ENCODE measurements at places on chromosomes 1 and 21.
A peak's percentile ranks its signal among the peaks of the same experiment; 100 is the strongest.

GRCh38 chr1:3071565-3072390 lies 2.8 kb downstream of the PRDM16 start:
- DNase-seq: no peak

DNA sequence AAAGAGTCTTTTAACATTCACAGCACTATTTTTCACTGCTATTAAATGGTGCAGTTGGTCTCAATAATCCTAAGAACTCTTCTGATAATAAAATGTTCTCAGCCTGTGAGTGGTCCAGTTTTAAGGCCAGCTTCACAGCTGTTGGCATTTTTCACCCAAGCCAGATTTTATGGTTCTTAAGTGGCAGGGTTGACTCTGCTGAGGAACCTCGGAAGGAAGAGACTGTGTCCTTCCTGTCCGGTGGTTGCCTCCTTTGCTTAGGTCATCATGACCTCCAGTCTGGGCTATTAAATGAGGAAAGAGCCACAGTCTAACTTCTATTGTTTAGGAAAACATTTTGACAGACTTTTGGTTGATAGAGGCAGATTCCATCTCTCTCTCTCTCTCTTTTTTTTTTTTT lies 112.5 kb upstream of the SERBP1 start:
- DNase-seq: no peak

DNA sequence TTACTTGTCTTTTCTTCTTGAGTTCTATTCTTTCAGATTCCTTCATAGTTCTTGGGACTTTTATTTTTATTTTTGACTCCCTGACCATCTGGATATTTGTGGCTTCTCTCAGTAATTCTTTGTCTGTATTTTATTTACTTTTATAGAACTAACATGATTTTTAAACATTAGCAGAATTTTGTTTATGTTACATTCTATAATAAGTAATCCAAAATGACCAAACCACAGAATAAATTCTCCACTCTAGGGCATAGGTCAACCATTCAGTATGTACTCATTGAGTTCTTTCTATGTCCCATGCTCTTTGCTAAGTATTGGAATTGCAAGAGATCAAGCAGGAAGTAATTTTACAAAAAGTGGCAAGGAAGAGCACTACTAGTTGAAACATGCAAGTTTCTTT lies 969.0 kb downstream of the TTLL7 start:
- DNase-seq: peak; percentile 37

DNA sequence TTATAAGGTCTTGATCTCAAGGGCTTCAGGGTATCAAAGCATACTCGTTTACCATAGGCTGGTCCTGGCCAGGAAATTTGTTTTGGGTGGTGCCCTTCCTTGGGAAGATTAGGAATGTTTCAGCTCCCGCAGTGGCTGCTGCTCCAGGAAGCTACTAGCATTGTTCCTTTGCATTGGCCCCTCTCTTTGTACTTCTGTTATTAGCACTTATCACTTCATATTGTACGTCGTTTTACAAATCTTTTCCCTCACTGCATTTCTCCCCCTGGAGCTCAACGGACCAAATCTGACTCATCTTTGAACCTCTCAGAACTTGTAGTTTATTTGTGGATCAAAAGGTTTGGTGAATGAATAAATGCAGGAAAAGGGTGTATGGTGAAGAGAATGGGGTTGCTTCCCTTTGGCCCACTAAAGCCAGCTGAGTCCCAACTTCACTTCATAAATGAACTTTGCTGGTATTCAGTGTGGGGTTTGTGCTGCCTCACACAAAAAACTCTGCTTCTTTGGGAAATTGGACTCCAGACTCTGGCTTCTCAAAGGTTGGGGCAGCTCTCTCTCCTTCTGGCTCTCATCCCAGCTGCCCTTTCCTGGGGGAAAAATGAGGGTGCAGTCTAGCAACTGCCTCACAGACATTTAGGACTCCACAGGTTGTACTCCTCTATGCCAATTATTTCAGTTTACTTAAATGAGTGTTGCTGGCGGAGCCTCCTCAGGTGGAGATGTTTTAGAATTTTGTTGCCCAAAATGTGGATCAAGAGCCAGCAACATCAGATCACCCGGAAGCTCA lies 5.9 kb downstream of the GNAT2 start:
- DNase-seq: no peak

DNA sequence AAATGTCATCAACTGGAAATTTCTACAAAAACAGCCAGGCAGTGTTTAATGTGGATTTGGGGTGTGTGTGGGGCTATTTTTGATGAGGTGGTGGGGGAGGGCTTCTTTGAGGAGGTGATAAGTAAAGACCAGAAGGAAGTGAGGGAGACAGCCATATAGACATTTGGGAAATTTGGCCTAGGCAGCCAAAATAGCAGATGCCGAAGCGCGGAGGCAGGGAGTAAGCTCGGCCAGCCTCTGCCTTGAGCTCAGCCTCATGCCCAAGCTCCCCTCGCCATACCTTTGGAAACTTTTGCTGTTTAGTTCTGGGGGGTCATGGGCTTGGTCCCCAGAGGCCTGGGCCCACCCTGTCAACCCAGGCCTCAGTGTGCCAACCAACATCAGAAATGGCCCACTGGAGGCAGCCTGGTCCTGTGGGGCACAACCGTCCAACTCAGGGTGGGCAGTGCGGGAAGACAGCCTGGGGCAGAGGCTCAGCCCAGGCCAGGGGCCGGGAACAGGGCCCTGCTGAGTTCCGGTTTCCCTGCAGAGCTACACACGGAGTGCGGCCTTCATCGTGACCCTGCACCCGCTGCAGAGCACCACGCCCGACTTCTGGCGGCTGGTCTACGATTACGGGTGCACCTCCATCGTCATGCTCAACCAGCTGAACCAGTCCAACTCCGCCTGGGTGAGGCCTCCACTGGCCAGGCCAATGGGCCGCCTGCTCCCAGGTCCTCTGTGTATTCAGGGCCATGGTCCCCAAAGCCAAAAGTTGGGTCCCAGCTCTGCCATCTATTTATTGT lies 84.0 kb downstream of the PTPRU start:
- no peak for DNase-seq

- DNase-seq: no peak
Observed at GRCh38 chr1:92504291-92505014, 17.7 kb upstream of the GFI1 start.

DNA sequence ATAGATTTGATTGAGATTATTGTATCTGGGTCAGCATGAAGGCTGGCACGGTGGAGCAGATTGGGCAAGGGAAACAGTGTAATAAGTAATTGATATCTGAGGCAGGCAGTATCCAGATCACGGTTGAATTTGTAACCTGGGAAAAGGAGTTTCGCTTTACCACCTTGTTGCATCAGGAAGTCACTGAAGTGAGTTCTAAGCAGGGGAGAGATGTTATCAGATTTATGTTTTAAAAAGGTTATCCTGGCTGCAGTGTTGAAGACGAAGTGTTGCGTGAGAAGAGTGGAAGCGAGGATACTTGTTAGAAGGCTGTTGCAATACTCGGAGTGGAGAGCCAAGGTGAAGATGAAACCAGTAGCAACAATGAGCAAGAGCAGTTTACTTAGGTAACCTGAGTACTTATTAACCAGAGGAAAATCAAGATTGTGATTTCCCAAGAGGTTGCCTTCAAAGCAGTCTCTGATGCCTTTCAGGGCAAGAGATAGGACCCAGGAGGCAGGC lies 77.8 kb downstream of the LHX9 start:
- no peak for DNase-seq

GRCh38 chr1:50977575-50978143 lies 7.6 kb downstream of the CDKN2C start:
- DNase-seq: no peak

GRCh38 chr1:40625476-40626382 lies 39.8 kb downstream of the RIMS3 start:
- DNase-seq: no peak

DNA sequence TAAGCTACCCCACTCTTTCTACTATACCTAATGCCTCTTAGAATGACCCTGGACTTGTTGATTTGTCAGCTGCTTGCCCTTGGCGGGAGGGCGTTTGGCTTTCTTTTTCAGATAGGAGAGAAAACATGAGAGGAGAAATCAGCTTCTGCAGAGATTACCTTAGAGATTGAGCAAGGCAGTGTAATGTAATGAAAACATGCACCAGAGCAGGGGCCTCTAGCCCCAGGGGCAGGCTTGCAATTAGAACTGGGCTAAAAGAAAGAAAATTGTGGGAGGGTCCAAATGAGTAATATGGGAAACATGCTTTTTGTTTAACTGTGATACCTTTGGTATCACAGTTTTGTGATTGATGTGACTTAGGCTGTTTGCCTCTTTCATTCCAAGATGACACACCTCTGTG lies 89.7 kb downstream of the PBX1 start:
- no peak for DNase-seq

- no peak for DNase-seq
Observed at GRCh38 chr1:213066363-213066762, 15.3 kb downstream of the RPS6KC1 start.

GRCh38 chr21:25903607-25904006 lies 168.8 kb downstream of the GABPA start:
- no peak for DNase-seq
